ENCODE measurements at places on chromosomes 2 and 18. TPM values are rescaled to one million over a fixed set of nuclear protein-coding genes. Genes with fewer than 3 reads are reported as not detected.

DNA sequence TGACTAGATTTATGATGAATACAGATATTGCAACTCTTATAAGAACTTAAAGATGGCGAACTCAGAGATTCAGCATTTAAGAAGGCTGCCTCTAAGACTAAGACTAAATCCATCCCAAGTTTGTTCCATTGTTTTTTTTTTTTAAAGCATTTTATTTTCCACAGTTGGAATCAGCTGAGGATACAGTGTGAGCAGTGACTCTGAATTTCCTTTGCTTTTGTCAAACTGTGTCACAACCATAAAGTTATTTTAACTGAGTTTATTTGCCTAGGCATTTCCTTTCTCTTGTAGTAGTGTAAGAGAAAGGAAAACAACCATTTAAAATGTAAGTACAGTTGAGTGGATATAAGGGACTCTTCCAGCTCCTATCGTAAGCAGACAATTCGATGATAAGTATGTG is 63.9 kb downstream of the ZEB2 start:
- no peak for DNase-seq

GRCh38 chr18:34322365-34323289 is 97.9 kb upstream of the NOL4 start:
- DNase-seq = no peak

- no peak for DNase-seq
These were observed 89.5 kb downstream of the MRPS9 start for GRCh38 chr2:105127289-105127915.

GRCh38 chr2:234164493-234165413 is 114.3 kb downstream of the SPP2 start:
- DNase-seq = no peak

- DNase-seq = peak; percentile 91
These were observed 68.1 kb upstream of the PELI1 start for GRCh38 chr2:64212346-64212745.

DNA sequence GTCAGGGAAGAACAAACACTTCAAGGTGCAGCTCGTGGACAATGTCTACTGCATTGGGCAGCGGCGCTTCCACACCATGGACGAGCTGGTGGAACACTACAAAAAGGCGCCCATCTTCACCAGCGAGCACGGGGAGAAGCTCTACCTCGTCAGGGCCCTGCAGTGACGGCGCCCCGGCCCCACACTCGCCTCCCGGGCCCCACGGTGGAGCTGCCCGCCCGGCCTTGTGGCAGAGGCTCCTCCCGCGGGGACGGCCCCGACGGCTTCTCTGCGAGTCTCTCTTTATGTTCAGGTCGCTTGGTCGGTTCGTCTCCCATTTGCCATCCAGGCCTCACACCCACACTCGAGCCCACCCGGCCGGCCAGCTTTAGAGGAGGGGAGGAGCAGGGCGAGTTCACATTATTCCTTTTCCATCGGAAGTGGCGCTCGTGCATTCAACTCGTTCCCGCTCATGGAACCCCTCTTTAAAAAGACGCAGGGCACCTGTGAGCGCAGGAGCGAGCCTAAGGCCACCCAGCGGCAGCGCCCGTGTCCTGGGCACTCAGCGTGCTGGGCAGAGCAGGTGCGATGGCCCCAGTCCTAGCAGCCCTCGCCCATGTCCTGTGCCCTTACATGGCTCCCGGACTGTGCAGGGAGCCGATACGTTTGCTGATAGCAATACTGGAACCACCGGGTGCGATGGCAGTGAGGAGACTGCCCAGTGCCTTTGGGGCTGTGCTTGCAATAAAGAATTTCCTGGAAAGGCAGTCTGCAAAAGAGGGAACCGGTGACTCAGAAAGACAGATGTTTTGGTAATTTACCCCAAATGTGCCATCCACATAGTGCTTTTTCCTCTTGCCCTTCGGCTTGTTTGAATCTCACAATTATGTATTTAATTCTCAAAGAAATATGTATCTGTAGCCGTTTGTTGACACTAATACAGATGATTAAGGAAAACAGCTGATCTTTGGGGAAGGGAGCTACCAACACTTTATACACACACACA is 148.6 kb downstream of the NCK2 start:
- no peak for DNase-seq

- no peak for DNase-seq
These were observed 37.6 kb downstream of the SMAD7 start for GRCh38 chr18:48913201-48913600.

- DNase-seq = no peak
These were observed 395.4 kb upstream of the ACVR2A start for GRCh38 chr2:147449323-147449991.

DNA sequence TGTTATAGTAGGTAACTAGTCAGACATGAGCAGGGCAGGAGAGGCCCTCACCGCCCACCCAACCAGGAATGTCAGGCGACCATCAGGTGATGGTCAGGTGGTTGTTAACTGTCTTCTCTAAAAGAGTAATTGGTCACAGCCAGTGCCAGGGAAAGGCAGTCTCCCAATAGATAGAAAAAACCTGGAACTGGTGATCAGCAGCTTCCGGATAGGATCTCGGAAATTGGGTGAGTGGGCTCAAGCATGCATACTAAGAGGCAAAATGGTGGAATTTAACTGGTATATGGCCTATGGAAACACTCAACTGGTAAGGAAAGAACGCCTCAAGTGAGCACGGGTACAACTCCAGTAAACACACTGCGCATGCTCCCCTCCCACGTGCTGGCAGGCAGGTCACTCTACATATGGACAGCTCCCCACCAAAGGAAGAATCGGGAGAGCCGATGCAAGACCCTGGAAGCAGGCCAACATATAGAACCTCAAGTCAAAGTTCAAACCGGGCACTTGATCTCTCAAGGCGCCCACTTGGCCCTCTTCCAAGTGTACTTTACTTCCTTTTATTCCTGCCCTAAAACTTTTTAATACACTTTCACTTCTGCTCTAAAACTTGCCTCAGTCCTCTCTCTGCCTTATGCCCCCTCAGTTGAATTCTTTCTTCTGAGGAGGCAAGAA is 43.5 kb upstream of the TMEM131 start:
- DNase-seq = no peak

- no peak for DNase-seq
These were observed 658.7 kb downstream of the EPHA4 start for GRCh38 chr2:220913384-220913783.

DNA sequence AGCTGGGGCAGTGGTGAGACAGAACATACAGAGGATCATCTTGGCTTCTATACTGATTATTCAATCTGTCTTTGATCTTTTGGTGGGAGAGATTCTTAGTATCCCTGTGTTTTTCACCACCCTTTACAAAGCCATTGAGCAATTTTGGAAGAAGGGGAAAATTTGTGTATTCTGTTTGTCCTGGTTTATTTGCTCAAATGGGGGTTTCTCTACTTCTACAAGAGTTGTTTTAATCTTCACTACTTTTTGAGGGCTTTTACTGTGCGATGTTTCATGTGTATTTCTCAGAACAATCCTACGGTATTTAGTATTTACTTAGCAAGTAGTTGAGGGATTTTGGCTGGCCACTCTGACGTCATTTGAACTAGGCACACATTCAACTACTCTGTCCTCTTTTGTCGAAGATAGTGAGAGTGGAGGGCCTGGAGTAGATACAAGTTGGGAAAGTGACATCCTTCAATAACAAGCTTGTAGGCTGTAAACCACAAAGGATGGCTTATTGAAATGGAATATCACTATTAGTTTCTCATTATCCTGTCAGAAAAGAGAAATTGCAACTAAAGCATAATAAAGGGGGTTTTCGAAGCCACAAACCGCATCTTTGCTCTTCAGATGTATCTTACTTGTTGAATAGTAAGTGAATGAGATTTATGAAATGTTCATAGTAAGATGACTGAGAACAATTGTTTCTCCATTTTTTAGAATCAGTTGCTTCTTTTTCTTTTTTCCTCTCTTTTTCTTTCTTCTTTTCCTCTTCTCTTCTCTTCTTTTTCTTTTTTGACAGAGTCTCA is 24.8 kb downstream of the FMNL2 start:
- no peak for DNase-seq

RTTN gene
- 25.1 TPM for total RNA-seq

SLC11A1 gene
- 0.11 TPM for total RNA-seq

G6PC2 gene
- total RNA-seq = not detected

DLX2 gene
- 0.32 TPM for total RNA-seq

TMEFF2 gene
- 72.6 TPM for total RNA-seq

ZC3H6 gene
- 4.4 TPM for total RNA-seq
